ENCODE measurements at places on chromosomes 3 and 15. TPM values are rescaled to one million over a fixed set of nuclear protein-coding genes. Genes with fewer than 3 reads are reported as not detected.

The BNC1 gene
- 0.15 TPM for total RNA-seq

The ZNF717 gene
- total RNA-seq, result 9.0 TPM

The HYKK gene
- total RNA-seq, result 2.8 TPM

The APBA2 gene
- 3.2 TPM for total RNA-seq
